Brain microvascular endothelial cell (primary cell): ENCODE measurements at places on chromosomes 16 and 17.
A peak's percentile ranks its signal among the peaks of the same experiment; 100 is the strongest.

GRCh38 chr17:74240618-74241205 lies 27.3 kb downstream of the TTYH2 start:
- DNase-seq: no peak

- peak; percentile 39 for DNase-seq
These were observed 111.9 kb downstream of the CDH13 start for GRCh38 chr16:82738699-82739098.

DNA sequence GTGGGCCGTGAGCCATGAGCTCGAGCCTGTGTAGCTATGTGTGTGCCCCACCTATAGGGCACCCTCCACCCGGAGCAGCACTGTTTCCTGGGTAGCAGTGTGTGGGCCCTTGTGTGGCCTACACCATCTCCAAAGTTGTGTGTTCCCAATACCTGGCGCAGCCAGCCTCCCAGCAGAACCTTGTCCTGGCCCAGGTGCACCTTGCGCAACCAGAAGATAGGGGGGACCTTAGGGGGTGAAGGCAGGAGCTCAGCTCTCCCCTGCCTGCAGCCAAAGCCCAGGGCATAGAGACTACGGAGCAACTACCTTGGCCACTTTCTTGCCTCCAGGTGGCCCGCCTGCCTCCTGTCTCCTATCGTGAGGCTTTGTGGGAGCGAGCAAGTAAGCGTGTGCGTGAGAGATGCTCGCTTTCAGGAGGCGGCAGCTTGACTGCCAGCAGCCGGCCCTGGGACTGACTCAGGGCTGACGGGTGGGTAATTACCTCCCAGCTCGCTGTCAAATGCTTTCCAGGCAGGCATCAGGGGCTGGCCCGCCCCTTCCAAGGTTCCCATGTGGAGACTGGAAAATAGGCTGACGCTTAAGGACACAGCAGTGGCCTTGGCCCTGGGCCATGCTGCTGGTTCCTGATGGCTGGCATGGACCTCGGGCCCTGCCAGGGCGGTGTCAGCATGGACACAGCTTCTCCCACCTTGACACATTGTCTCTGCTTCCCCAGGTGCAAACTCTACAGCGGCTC lies 19.0 kb downstream of the TRAF7 start:
- DNase-seq: no peak

DNA sequence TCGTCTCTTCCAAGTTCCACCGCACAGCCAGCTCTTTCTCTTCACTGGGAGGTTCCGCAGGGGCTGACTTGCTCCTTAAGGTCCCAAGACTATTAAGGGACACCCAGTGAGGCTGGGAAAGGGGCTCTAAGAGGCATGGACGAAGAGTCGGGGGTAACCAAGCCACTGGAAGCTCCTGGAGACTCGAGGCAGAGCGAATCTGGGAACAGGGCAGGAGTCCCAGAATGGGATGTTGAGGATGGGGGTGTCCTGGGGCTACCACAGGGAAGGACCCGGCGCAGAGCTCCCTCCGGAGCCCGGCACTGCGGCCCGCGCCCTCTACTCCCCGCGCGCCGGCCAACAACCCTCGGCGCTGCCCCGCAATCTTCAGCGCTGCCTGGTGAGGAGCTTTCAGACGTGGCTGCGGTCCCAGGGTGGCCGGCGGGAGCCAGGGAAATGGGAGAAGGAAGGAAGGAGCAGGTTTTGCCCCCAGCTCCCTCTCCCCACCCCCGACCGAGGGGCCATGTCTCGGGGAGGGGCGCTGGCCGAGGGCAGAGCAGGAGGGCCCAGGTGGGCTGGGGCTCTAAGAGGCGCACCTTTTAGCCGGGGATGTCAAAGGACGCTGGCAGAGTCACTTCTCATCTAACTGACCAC lies 581 bp downstream of the CHST5 start:
- no peak for DNase-seq

DNA sequence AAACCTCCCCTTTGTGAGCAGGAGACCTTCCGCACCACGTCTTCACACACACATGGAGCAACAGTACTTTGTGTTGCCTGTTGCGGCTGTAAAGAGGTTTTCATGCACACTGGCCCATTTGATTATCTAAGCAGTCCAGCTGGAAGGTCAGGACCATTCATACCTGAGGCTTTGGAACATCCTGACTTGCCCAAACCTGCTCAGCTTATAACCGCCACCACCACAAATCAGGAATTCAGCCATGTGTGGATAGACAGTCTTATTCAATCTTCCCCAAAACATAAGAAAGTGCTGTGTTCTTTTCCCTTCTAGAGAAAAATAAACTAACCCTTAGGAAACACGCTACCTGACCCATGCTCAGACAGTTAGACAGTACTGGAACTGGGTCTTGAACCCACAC lies 81.6 kb upstream of the XYLT1 start:
- no peak for DNase-seq

GRCh38 chr17:17376362-17376761 lies 73.2 kb downstream of the NT5M start:
- no peak for DNase-seq

DNA sequence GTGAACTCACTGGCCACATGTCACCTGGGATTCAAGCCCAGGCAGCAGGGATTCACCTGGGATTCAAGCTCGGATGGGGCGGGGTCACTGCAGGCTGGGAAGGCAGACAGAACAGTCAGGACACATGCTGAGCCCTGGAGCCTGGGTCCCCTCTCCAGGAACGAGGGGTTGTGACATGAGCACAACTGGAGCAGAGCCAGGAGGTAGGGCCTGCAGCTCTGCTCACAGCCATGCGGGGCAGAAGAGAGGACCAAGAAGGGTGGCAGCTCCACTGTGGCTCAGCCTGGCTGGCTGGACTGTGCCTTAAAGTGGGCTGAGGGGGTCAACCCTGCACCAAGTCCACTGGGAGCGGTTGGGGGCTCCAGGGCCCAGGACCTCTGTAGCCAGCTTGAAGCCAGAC lies 150.1 kb downstream of the RAB11FIP4 start:
- DNase-seq: no peak

- DNase-seq: no peak
These were observed 95.7 kb downstream of the STX8 start for GRCh38 chr17:9479964-9480363.

DNA sequence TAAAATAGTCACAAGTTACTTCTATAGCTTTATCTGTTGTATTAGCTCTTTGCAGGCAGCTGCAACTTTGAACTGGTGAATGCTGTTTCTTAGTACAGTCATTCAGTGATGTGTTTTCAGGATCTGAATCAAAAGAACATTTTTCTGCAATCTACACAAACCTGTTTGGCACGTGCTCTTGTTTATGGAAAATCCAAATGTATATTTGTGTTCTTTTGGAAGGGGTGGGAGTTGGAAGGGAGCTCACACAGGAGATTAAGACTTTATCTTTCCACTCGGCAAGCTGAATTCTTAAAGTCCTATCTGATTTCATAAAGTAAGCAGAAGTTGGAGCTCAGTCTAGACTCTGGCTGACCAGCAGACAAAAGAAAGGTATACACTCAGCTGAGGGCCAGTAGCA lies 300.2 kb downstream of the MAP2K6 start:
- DNase-seq: no peak

GRCh38 chr17:4591529-4591928 lies 7.2 kb downstream of the SMTNL2 start:
- DNase-seq: peak; percentile 23

GRCh38 chr17:28130472-28130871 lies 88.0 kb downstream of the NLK start:
- no peak for DNase-seq

- no peak for DNase-seq
These were observed 56.4 kb downstream of the BRIP1 start for GRCh38 chr17:61806936-61807335.

DNA sequence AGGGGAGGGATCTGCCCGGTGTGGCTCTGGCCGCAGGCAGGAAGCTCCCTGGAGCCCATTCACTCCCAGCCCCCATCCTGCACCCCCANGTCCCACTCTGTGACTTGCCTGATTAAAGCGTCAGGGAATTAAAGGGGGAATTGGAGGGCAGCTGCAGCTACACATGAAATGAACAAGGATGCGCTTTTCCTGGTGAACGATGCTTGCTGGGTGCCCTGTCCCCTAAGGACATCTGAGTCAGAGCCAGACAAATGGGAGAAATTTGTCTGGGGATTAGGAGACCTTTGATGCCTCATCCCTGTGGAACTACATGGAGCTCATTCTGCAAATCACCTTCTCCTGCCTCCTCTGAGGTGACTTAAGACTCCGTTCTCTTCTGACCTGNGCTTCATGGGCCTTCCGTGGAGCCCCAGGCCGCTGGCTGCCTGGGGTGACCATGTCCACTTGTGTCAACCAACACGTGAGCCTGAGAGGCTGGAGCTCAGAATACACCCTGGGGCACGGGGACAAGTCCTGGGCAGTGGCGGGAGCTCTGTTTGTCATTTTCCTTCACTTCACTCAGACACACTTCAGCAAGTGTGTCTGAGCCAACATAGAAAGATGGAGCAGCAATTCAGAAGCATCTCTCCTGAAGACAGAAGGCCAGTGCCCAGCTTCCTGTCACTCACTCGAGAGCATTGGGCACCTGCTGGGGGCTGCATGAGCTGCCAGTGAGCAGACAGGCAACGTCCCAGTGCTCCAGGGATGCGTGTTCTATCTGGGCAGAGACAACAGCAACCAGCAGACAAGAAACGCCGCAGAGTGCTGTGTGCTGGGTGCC lies 54.1 kb downstream of the METRNL start:
- no peak for DNase-seq

GRCh38 chr17:8698162-8698971 lies 46.3 kb downstream of the CCDC42 start:
- DNase-seq: peak; percentile 65

DNA sequence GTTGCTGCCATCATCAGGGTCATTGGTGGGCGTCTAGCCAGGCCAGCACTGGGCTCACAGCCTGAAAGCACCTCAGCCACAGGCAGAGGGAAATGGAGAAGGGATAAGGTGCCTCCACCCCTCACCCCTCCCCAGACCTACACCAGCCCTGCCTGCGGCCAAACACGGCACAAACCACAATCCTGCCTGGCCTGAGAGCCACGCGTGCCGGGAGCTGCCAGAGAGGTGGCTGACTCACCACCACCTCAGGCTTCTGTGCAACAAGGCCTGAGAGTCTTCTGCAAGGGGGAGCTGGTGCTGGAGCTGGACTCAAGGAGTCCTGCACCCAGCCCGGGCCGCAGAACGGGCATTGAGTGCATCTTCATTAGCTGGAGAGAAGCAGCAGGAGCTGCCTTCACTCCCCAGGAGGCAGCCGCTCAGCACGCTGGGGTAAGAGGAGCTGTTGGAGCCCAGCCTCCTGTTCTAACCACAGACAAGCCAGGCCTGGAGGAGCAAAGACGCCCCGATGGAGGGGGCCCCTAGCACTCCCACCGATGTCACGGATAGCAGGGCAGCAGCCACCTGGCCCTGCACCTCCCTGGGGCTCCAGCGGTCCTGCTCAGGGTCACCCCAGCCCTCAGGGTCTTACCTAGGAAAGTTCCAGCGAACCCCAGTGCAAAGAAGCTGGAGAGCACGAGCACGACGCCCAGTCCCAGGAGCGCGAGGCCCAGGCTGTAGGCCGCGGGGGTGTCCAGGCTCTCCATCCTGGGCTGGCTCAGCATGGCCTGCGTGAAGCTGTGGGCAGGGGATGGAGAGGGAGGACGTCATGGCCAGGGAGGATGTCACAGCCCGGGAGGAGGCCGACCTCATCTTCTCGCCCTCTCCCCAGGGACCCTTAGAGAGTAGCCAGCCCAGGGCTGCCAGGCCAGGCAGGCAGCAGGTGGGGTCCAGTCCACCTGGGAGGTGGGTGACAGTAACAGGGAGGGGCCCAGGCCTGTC lies 16.0 kb upstream of the RASD1 start:
- DNase-seq: peak; percentile 85

DNA sequence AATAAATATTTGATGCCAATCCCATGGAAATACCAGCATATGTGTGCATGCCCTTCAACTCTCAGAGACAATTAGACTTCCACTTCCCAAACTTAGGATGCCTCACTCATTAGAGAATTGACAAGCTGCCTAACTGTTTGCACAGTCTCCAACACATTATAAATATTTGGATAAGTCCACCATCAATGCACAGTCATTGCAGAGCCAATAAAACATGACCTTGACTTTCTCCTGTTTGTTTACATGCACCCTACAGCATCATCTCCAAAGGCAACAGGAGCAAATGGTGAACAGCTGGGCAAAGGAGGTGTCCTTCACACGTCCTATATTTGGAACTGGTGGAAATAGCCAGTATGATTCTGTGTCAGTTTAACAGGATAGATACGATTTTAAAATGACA lies 804.4 kb upstream of the RBFOX1 start:
- DNase-seq: no peak

DNA sequence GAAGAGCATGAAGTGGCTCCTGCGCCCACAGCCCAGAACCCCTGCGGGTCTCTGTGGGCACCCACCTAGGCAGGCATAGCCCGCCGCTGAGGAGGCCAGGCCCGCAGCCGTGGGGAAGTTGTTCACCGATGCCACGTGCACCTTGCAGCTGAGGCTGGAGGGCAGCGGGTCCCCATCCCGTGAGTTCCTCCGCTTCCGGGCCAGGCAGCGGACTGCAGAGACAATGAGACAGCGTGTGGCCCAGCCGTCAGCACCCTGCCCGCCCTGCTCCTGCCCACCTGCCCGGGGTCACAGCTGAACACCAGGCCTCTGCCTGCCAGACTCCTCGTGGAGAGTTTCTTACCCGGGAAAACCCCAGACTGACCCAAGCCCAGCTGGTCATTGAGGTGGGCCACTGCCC lies 5.5 kb downstream of the MVD start:
- DNase-seq: no peak

DNA sequence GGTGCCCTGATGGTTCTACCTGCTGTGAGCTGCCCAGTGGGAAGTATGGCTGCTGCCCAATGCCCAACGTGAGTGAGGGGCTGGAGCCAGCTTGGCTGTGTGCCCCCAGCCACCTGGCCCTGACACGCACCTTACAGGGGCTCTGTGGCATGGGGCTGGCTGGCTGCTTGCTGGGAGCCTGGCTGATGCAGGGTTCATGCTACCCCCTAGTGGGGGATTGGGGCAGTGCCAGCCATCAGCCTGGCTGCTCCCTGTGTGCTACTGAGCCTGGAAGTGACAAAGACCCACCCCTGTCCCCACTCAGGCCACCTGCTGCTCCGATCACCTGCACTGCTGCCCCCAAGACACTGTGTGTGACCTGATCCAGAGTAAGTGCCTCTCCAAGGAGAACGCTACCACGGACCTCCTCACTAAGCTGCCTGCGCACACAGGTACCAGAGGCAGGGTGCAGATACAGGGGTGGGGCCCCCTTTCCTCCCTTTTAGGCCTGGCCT lies 5.7 kb downstream of the GRN start:
- DNase-seq: peak; percentile 36

DNA sequence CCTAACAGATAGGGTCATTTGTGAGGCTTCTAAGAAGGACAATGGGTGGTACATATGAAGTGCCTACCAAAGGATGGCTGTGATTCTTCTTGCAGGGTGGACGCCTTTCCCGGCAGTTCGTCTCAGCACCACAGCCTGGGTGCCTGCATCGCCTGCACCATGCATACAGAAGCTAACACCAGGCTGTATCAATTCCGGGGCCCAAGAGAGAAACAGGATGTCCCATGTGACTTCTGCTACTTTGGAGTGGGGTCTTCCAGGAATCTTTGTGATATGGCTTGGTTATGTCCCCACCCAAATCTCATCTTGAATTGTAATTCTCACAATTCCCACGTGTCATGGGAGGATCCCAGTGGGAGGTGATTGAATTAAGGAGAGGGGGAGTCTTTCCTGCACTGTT lies 251.6 kb upstream of the TNRC6C start:
- no peak for DNase-seq
